ENCODE measurements at places on chromosomes 6 and 20.

- DNase-seq, result no peak
Measured at GRCh38 chr6:20236344-20236743, 24.1 kb upstream of the MBOAT1 start.

DNA sequence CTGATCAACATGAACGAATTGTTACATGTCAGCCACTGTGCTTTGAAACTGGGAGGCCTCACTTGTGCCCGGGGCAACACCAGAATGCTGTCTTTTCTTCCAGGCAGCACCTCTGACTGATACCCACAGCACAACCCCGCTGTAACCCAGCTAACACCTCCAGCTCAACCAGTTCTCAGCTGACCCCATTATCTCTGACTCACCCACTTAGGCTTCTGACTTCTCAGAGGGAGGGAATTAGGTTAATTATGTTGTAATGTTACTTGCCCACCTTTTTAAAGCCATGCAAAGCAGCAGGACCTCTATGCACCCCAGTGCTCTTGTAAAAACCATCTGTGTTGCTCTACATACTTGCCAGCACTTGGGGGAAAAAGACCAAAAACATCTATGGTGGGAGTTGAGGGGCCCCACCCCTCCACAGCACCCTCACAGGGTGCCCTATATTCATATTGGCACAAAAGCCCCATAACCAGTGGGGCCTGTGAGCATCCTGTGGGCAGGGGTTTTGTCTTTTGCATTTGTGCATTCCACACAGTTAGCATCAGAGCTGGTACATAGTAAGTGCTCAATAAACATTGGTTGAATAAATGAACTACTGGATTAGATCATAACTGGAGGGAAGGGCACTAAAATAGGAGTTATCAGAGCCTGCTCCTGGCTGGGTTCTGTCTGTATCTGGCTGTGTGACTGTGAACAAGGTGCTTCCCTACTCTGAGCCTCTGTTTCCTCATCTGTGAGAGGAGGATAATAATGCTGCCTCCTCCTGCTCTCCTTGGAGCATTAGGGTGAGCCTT is 22.3 kb downstream of the BNIP5 start:
- DNase-seq, result no peak

- DNase-seq, result peak; percentile 64
Measured at GRCh38 chr20:50724851-50725723, 6.3 kb upstream of the PARD6B start.

- DNase-seq, result no peak
Measured at GRCh38 chr6:40958738-40959137, 80.3 kb downstream of the UNC5CL start.

GRCh38 chr20:4469910-4470309 is 251.8 kb upstream of the PRND start:
- DNase-seq, result no peak

- DNase-seq, result no peak
Measured at GRCh38 chr20:60138256-60139220, 180.3 kb downstream of the CDH26 start.

GRCh38 chr20:3931664-3932063 is 42.5 kb downstream of the PANK2 start:
- DNase-seq, result no peak

Data from muscle of back (tissue), 13 donors.